ENCODE measurements at places on chromosomes 1 and 21.

- no peak for DNase-seq
These were observed 574.6 kb downstream of the SMYD3 start for GRCh38 chr1:245932302-245932972.

DNA sequence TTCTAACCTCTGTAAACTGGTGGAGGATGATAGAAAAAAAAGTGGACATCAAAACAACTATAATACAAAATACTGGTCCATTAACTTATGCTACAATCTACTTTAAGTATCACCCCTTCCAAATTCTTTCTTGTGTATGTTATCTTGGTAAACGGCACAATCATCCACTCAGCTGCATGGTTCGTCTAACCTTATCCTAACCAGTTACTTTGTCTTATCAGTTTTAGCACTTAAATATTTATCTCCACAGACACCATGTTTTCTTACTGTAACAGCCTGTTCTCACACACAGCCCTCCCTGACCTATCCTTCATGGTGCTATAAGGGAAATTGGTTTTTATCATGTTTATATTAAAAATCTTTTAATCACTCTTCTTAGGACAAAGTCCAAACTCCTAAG, 157.2 kb downstream of the PTGER3 start:
- DNase-seq: no peak

GRCh38 chr1:239784896-239785295, 306.8 kb upstream of the FMN2 start:
- no peak for DNase-seq

DNA sequence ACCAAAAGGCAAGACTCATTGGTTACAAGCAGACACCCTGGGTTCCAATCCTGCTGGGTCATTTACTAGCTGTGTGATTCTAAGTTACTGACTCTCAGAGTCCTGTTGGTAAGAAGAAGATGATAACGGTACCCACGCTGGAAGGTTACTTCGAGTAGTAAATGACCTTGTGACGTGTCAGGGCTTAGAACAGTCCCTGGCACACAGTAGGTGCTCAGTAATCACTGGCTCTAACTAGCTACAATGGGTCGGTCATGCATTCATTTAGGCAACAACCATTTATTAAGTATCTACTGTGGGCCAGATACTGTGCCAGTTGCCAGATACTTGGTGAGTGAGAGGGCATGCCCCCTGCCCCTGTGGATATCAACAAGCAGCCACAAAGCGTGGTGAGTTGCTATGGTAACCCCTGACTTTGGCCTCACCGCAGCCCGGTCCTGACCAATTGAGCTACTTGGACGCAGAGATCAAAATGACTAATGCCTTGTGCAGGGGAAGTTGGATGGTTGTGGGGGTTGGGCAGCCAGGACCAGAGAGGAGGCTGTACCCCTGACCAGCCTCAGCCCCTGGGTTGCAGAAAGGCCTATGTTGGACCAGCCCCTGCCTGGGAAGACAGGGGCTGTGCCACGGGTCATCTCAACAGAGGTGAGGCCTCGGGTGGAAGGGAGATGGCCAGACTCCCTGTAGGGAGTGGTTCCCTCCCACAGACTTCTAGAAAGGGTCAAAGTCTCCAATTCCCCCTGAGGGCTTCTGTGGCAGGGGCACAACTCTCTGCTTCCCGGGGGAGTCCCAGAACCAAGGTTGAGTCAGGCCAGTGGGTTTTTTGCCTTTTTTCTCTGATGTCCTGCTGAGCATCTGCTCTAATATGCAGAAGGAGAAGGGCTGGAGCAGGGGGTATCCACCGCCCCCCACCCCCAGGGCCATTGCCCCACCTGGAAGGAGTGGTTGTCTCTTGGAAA, 16.0 kb downstream of the DHRS3 start:
- peak; percentile 49 for DNase-seq

DNA sequence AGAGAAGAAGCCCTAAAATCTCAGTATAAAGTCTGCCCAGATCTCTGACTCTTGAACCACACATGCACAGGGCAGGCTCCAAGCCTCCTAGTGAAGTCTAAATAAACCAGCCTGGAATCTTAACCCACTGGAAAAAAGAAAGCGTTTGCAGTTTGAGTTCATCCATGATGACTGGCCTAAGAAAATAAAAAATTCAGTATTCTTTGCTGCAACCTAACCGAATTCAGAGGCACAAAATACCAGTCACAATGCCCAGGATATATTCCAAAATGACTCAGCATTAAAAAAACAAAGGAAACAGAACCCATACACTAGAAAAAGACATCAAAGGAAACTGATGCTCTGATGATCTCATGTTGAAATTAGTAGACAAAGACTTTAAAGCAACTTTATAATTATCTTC, 269.2 kb downstream of the SDCCAG8 start:
- DNase-seq: no peak
